ENCODE measurements at places on chromosomes 6 and 20.
A peak's percentile ranks its signal among the peaks of the same experiment; 100 is the strongest.

DNA sequence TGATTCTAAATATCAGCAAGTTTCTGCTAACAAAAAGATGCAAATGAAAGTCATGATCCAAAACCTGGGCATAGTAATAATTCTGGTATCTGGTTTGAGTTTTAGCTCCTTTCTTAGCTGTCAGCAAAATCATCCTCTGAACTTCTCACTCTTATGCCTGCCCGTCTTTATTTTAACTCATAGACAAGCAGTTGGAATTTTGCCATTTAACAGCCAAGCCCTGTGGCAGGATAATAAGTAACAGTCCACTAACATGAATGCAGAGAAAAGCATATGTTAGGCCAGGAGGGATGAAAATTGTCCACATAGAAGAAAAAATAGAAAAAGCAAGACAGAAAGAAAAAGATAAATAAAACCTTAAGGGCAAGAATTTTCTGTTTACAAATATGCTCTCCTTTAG is 170.0 kb upstream of the LAMA2 start:
- no peak for DNase-seq

DNA sequence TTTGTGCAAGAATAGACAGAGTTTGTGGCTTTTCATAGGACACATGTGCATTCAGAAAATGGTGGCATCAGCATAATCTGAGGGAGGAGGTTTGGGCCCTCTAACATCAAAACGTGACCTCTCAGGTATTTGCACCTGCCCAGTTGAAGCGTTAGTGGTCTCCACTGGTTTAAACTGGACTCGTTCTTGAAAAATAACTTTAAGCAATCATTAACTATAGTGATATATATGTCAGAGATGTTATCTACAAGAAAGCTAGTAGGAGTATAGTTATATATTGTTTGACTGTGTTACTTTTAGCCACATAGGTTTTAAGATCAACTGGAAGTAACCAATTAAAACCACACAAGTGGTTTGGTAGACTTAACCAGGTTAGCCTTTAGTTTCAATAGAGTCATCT is 607.4 kb downstream of the MAFB start:
- no peak for DNase-seq

GRCh38 chr6:158021814-158022748 is 40.4 kb downstream of the SYNJ2 start:
- DNase-seq, result no peak

GRCh38 chr6:170136541-170137175 is 154.2 kb downstream of the DLL1 start:
- no peak for DNase-seq

DNA sequence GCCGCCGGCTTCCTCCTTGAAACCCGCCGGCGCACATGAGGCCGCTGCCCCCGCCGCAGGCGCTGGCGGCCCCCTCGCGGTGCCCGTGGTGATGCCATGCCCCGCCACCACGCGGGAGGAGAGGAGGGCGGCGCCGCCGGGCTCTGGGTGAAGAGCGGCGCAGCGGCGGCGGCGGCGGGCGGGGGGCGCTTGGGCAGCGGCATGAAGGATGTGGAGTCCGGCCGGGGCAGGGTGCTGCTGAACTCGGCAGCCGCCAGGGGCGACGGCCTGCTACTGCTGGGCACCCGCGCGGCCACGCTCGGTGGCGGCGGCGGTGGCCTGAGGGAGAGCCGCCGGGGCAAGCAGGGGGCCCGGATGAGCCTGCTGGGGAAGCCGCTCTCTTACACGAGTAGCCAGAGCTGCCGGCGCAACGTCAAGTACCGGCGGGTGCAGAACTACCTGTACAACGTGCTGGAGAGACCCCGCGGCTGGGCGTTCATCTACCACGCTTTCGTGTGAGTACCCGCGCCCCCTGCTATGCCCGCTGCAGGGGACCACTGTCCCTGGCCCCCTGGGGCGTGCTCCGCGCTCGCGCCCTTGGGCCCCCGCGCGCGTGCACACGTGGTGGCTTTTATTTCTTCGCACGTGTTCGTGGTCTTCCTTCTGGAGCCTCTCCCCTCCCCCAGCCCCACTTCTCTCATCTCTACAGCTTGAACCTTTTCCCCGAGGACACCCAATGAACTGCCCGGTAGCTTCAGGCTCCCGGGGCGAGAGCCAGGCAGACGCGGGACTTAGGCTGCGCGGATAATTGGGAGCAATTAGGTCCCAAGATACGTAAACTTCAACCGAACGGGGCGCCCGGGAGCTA is 453 bp downstream of the KCNQ5 start:
- peak; percentile 52 for DNase-seq

- DNase-seq, result no peak
Observed at GRCh38 chr6:101803136-101803535, 409.6 kb downstream of the GRIK2 start.

- no peak for DNase-seq
Observed at GRCh38 chr6:16058201-16058928, 70.5 kb upstream of the MYLIP start.

- no peak for DNase-seq
Observed at GRCh38 chr6:135344526-135344925, 153.0 kb downstream of the AHI1 start.

GRCh38 chr20:20712004-20712473 is 405 bp downstream of the RALGAPA2 start:
- no peak for DNase-seq

DNA sequence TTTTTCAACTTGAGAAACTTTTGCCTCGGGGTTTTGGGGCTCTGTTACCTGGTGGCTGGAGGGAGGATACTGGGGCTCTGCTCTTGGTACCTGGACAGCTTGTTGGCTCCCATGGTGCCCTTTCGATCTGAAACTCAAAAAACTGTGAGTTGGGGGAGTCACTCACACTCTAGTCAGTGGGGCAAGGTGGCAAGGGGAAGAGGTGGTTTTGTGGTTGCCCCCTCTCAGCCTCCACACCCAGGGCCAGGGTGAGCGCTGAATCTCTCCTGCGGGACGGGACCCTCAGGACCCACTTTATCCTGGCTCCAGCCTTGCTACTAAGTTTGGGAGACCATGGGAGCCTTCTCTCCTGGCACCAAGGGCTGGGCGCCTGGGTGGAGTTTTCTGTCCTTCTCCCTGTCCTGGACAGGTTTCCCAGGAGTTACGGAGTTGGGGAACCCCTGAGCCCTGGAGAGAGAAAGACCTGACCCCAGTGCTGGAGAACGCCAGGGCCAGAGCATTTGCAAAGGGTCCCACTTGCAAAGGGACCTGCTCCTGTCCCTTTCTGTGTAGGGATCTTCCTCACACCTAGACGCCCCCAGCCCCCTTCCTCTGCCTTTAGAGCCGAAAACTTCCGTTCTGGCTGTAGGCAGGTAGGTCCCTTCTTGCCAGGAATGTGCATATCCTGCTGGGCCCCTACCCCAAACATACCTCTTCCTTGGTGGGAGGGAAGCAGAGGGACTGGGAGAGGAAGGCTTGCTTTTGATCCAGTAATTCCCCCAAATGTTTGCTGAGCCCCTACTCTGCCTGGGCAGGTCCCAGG is 2.9 kb downstream of the FOXP4 start:
- DNase-seq, result no peak

- DNase-seq, result no peak
Observed at GRCh38 chr6:103570431-103570830, 1289.3 kb downstream of the HACE1 start.

- no peak for DNase-seq
Observed at GRCh38 chr6:25872814-25873213, 1.2 kb downstream of the SLC17A3 start.

GRCh38 chr20:513429-513828 is 30.2 kb downstream of the CSNK2A1 start:
- DNase-seq, result no peak

DNA sequence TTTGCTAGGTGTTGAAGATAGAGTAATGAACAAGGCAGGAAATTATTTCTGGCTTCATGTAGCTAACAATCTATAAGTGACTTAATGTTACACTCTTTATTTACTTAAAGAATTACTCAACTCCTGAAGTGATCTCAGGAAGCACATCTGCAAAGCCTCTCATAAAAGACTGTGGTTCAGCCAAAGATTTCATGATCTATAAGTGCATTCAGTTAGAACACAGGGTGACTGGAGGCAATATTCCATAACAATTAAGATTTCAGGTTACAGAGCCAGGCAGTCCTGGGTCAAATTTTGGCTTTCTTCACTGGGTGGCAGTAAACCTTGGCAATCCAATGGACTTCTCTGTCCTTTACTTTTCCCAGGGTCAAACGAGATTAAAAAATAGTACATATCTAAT is 204.0 kb downstream of the TPBG start:
- DNase-seq, result no peak

GRCh38 chr20:59335377-59335776 is 35.0 kb downstream of the EDN3 start:
- DNase-seq, result no peak

GRCh38 chr6:49634836-49635218 is 1.8 kb downstream of the RHAG start:
- DNase-seq, result no peak

- no peak for DNase-seq
Observed at GRCh38 chr6:162785632-162786242, 58.0 kb downstream of the PACRG start.

DNA sequence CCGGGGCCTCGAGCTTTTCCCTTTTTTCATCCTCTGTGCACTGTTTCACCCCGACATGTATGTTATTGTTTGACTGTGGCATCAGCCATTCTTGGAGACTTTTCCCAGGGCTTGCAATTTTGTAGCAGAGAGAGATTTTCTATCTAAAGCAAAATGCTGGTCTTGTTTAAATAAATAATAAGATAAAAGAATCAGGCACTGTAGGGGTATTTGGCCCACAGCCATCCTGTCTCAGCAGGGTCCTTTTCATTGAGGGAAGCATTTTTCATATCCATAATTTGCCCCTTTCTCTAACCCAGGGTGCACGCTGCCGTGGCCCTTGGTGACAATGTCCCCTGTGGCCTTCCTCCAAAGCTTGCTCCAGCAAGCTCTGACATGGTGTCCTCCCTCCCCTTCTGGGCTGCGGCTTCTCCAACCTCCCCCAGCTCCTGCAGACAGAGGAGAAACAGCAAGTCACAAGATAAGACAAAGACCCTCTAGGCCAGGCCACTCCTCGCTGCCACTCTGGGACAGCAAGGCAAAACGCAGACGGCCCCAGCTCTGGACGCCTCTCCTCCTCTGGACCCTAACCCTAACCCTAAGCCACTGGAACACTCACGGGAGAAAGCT is 117.6 kb downstream of the MYLK4 start:
- no peak for DNase-seq

DNA sequence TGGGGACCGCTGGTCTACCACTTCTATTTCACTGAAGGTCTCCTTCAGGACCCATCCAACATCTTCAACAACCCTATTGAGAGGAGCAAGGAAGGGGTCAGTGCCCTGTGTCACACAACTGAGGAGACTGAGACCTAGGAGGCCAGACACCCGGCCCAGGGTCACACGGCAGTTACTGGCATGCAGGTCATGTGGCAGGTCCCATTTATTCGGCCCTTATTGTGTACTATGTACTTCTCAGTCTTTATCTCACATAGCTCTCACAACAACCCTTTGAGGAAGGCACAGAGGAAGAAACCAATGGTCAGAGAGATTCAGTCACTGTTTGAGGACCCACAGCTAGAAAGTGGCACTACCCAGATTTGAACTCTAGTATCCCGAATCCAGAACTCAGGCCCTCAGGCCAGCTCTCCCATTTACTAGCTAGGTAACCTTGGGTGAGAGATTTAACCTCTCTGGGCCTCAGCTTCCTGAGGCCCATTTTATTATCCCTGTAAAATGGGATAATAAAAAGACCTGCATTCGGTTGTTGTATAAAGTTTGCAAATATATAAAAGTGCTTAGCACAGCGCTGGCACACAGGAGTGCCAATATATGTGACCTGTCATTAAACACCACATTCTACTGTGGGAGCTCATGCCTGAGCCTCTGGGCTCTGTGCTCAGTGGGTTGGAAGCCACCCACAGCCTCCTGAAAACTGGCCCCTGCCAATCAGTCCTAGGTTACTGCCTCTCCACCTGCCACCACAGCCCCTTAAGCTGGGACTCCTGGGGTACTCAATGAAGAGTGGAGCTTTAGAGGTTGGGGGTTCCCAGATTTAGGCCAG is 15.8 kb downstream of the TFEB start:
- no peak for DNase-seq

GRCh38 chr6:137181891-137182653 is 8.6 kb upstream of the IL22RA2 start:
- no peak for DNase-seq

Data from suppressor macrophage treated with lipopolysaccharide for 4 hours (primary cell).